Left ventricle myocardium superior (tissue), 1 donor: ENCODE measurements at places on chromosomes 4 and X.
A peak's percentile ranks its signal among the peaks of the same experiment; 100 is the strongest.

DNA sequence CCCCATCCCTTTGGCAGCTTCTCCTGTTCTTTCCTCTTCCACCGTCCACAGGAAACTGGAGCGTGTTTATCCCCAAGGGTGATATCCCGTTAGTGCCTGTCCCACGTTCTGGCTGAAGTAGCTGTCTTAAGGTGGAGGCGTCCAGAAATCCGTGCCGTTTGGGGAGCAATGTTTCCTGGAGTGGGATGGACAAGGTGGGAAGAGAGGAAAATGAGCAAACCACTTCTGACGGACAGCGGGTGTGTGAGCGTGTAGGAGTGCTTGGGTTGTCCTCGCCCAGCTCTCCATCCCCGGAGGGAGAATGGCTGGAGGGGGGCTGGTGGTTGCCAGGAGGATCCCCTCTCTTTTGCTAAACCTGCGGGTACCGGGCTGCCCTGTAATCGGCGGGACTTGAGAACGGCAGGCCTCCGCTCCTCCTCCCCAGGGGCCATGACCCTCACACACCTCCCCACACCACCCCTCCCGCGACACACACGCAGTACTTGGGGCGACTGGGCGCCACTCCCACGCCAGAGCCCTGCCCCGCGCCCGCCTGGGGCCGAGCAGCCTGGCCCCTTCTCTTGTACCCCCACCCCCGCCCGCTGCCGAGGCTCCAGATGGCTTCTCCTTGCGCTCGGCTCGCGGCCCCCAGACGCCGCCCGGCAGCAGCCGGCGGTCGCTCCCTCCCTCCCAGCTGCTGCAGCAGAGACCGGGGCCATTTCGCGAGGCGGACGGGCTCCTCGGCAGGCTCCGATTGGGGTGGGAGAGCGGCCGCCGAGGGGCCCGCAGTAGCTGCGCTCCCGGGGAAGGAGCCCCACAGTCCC is 13.9 kb upstream of the PRDM8 start:
- peak; percentile 63 for DNase-seq

DNA sequence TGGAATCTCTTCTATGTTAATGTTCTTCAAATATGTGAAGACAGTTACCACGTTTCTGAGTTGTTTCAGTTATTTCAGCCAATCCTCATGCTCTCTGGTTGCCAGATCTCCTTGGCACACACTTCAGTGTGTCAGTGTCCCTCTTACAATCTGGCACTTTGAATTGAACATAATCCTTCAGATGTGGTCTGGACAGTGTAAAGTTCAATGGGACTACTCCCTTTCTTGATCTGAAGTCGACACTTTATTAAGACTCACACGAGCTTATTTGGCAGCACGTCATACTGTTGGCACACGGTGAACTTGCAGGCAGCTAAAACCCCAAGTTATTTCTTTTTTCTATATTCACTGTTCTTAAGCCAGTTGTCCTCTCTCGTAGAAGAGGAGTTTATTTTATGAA is 28.2 kb downstream of the ARSJ start:
- no peak for DNase-seq

DNA sequence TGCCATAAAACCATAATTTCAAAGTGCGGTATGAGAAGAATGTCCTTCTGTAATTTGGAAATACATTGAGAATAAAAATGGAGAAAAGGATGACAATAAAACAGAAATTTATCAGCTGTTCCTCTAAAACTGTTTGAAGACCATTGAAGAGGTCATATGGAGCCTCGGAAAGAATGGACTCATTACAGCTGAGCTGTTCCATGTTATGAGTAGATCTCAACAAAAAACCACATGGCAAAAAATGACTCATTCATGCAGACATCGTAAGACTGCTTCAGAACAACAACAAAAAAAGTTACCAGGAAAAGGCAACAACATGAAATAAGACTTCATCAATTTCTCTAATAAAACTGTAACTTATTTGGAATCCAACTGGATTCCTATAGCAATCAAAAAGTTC is 39.7 kb downstream of the AKAP4 start:
- no peak for DNase-seq

- DNase-seq = no peak
Measured at GRCh38 chrX:136710325-136710951, 62.5 kb downstream of the CD40LG start.
